Fibroblast of villous mesenchyme (primary cell): ENCODE measurements at places on chromosomes 1 and 21. TPM values are rescaled to one million over a fixed set of nuclear protein-coding genes. Genes with fewer than 3 reads are reported as not detected.
A peak's percentile ranks its signal among the peaks of the same experiment; 100 is the strongest.

NUP210L gene
- under 0.01 TPM in 1 of 2 replicates, not detected in the other for total RNA-seq

DNA sequence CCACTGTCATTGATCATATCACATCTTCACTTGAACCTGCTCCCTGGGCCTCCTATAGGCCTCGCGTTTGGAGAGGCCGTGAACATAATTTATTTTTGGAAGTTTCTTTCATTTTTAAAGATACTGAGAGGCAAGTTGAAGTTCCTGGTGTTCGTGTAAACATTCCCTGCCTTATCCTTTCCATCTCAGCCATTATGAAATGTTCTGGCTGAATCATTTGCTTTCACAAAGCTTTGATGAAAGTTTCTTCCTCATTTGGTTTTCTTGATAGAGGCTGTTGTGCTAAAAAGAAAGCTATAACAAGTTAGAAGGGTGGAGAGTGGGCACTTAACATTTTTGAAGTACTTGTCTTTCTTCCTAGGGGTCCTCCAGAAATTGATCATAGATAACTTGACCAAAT lies 15.5 kb downstream of the CAMTA1 start:
- peak; percentile 88 for DNase-seq

DNA sequence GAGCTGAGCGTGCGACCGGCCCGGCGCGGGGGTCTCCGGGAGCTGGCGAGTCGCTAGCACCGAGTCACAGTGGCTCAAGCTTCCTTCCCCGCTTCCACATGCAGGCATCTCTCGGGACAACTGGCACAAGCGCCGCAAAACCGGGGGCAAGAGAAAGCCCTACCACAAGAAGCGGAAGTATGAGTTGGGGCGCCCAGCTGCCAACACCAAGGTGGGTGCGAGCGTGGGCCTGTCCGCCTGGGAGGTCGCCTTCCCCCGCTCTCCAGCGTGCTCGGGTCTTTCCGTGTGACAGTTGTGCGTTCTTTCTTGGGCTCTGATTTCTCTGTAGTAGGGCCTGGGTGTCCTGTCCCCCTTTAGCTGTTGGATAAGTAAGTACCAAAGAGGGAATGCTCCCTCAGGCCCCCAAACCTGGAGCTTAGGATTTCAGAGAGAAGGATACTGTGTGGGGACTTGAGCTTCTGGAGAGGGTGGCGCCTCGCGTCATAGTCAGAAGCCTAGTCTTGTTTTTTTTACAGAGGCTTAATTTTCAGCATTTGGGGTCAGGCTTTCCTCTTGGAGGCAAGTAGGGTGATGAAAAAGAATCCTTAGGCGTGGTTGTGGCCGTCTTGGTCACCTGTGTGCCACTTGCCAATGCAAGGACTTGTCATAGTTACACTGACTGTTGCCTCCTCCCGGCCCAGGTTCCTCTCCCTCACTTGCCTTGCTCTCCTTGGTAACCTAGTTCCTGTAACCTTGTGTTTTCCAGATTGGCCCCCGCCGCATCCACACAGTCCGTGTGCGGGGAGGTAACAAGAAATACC lies 790 bp downstream of the RPS8 start:
- DNase-seq, result peak; percentile 27

DNA sequence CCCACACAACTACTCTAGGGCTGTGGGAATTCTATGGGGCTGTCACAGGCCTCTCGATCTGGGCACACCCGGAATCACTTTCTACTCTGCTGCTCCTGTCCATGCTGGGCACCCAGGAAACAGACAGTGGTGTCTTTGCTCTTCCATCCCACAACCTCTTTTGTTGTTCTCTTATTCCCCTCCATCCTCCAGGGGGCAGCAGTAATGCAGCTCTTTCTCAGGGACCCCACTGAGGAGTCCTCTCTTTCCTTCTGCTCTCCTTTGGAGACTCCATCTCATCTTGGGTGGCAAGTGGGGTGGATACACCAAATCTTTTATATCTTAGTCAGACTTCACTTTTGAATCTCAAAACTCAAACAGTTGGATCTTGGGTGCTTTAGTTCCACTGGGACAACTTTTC lies 206.3 kb downstream of the HS2ST1 start:
- DNase-seq, result no peak
